ENCODE measurements at places on chromosomes 2 and 18.

DNA sequence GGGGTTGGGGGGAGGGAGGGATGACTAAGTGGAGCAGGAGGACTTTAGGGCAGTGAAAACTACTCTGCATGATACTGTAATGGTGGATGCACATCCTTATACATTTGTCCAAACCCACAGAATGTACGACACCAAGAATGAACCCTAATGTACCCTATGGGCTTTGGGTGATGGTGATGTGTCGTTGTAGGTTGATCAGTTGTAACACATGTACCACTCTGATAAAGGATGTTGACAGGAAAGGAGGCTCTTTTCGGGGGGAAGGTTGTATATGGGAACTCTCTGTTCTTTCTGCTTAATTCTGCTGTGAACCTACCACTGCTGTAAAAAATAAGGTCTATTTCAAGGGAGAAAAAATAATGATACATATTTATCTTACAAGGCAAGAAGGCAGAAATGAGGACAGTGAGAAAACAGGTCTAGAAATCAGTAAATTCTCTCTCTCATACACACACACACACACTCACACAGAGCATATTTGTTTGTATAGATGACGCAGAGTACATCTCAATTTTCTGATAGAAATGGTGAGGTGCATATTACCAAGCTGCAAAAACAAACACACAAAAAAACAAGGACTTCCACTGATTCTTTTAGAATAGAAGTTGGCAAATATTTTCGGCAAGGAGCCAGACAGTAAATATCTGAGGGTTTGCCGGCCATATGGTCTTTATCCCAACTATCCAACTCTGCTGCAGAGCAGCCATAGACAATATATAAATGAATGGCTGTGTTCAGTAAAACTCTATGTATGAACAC lies 20.2 kb downstream of the FAM124B start:
- no peak for ATAC-seq

DNA sequence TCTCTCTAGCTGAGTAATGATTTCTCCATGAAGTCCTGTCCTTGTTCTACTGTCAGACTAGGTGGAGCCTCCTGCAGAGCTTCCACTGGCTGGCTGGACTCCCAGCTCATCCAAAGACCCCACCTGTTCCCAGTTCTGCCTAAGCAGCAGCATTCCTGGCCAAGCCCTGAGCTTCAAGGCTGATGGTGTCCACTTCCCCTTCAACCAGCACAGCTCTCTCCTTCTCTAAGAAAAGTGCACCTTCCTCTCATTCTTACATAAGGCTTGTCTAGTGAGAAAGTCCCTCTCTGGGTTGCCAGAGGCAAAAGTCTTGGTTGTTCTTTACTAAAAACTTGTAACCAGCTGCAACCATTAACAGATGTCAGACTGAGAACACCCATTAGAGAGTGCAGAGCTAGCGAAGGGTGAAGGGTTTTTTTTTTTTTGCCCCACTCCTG lies 58.9 kb downstream of the CXCR4 start:
- peak; percentile 67 for ATAC-seq

GRCh38 chr2:31736695-31737454 lies 156.1 kb upstream of the SRD5A2 start:
- ATAC-seq = no peak

GRCh38 chr2:25674077-25674362 lies 643 bp upstream of the DTNB start:
- ATAC-seq = no peak

- no peak for ATAC-seq
These were observed 159.5 kb upstream of the EPHA4 start for GRCh38 chr2:221731432-221732145.

DNA sequence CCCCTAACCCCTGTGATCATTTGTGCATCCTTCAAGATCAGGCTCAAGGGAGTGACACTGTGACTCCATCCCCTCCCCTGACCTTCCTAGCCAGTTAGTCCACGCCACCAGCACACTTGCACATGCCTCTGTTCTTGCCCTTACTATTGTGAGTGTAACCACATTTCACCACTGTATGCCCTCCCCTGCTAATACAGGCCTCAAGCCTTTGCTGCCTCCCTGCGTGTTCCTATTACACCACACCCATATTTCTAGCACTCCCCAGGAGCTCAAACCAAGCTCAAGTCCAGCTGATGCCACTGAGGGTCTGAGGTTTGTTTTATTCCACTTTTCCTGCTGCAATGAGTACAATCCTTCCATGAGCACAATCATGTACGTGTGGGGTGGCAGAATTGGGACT lies 288.9 kb upstream of the FBXO11 start:
- ATAC-seq = no peak

DNA sequence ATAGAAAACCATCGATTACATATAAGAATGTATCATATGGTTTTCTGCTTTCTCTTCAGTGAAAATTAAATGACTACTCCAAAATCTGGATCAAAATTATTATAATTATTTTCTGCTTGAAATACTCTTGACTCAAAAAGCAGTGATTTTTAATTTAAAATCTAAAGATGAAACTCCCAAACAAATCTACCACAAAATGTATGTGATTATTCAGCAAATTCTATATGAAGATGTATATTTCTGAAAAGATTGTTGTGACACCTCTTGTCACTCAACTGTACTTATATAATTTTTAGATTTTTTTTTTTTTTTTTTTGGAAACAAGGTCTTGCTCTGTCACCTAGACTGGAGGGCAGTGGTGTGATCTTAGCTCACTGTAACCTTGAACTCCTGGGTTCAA lies 98.6 kb downstream of the MTCL1 start:
- no peak for ATAC-seq

DNA sequence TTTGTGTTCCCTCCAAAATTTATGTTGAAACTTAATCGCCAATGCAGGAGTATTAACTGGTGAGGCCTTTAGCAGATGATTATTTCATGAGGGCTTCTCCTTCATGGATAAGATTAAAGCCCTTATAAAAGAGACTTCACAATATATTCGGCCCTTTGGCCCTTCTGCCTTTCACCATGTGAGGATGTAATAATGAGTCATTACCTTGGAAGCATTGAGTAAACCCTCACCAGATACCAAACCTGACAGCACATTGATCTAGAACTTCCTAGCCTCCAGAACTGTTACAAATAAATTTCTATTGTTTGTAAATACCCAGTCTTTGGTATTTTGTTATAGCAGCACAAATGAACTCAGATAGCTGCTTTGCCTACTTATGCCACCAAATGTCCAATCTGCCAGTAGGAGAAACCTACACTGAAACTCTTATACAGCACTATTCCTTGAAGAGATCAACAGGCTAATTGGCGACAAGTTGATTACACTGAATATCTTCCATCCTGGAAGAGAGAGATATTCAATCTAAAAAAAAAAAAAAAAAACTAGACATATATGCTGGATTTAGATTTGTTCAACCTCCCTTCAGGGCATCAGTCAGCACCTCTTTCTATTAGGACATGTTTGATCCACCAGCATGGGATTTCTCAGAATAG lies 125.9 kb upstream of the COL5A2 start:
- no peak for ATAC-seq
